Omental fat pad (tissue), 4 donors: ENCODE measurements at places on chromosomes 11 and 22. TPM values are rescaled to one million over a fixed set of nuclear protein-coding genes. Genes with fewer than 3 reads are reported as not detected.

Gene TTC36
- 3.6 TPM for total RNA-seq

Gene TRIM34
- 3.7 TPM for total RNA-seq

Gene TRIM22
- total RNA-seq, result 74.2 TPM

Gene FBXO7
- 80.9 TPM for total RNA-seq

Gene PANX2
- total RNA-seq, result 1.8 TPM
